Suprapubic skin (tissue), 4 donors: ENCODE measurements at places on chromosomes 13 and 19. TPM values are rescaled to one million over a fixed set of nuclear protein-coding genes. Genes with fewer than 3 reads are reported as not detected.

DNA sequence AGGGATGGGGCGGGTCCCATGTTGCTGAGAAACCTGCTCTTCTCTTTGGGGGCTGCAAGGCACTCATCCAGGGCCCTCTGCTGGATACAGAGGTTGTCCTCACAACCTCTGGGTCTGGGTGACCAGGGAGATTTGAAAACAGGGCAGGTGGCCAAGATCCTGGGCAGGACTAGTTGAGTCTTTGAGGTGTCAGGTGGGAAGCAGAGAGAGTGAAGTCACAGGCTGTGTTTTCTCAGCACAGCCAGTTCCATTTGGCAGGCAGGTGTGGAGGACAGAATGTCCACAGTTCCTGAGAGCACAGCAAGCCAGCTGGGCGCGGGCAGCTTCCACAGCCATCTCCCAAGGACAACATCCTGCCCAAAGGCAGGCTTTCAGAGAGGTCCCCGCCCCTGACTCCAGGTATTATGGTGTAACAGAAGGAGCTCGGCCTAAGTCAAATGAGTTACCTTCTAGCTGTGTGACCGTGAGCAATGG is 118.8 kb downstream of the NUFIP1 start:
- H3K27ac ChIP-seq = no peak overlapping the region
- no peaks in the 10 kb centered on the region for H3K4me1 ChIP-seq
- H3K36me3 ChIP-seq = no peaks in the 10 kb centered on the region
- no peak overlapping the region for H3K4me3 ChIP-seq
- no peak for DNase-seq
- H3K27me3 ChIP-seq = peaks cover 6% of the 10 kb centered on the region

DNA sequence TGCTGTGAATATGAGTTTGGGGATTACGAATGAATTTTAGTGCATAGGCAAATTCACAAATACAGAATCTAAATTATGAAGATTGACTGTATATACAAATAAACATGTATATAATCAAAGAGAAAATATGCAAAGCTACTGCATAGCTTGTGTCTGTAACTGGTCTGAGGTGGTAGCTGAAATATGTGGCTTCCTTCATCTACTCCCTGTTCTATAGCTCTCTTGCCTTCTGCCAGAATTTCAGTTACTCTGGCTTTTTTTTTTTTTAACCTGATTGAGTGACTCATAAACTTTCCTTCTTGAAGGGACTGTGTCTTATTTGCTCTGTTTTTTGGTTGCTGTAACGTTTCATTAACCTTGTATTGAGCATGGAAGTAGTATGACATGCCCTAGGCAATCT is 26.6 kb downstream of the DNAJC3 start:
- no peaks in the 10 kb centered on the region for H3K27me3 ChIP-seq
- no peak for DNase-seq
- no peak overlapping the region for H3K27ac ChIP-seq
- peaks cover 6% of the 10 kb centered on the region for H3K36me3 ChIP-seq

GRCh38 chr13:33289966-33290365 is 4.4 kb upstream of the STARD13 start:
- H3K27me3 ChIP-seq = no peaks in the 10 kb centered on the region
- no peak for DNase-seq
- peaks cover 19% of the 10 kb centered on the region for H3K4me1 ChIP-seq
- no peak overlapping the region for H3K4me3 ChIP-seq
- H3K27ac ChIP-seq = no peak overlapping the region
- no peaks in the 10 kb centered on the region for H3K36me3 ChIP-seq

DNA sequence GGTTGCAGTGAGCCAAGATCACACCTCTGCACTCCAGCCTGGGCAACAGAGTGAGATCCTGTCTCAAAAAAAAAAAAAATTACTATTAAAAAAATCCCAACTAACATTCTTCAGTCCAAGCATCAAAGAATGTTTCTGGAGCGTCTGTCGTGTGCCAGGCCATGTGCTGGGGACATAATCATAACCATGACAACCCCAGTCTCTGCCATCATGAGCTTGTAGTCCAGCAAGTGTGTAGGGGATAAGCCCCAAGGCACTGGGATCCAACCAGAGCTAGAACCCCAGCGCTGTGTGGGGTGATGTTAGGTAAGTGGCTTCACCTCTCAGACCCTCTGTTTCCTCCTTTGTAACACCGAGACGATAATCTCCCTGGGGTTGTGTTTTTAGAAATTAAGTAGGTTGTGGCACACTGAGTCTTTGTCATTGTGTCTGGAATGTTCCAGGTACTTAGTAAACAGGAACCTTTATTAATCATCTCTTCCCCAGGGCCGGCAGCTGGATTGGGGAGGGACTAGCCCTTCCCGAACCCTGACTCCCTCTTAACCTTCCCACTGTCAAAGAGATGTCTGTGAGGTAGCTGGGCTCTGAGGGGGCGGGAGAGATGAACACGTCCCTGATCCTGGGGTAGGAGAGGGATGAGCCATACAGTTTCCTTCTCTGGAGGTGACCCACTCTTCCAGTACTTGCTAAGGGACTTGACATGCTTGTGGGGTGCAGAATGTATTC is 5.2 kb downstream of the ITPKC start:
- peak overlapping the region; percentile 97 for H3K27ac ChIP-seq
- no peaks in the 10 kb centered on the region for H3K27me3 ChIP-seq
- peaks cover 40% of the 10 kb centered on the region for H3K4me1 ChIP-seq

DNA sequence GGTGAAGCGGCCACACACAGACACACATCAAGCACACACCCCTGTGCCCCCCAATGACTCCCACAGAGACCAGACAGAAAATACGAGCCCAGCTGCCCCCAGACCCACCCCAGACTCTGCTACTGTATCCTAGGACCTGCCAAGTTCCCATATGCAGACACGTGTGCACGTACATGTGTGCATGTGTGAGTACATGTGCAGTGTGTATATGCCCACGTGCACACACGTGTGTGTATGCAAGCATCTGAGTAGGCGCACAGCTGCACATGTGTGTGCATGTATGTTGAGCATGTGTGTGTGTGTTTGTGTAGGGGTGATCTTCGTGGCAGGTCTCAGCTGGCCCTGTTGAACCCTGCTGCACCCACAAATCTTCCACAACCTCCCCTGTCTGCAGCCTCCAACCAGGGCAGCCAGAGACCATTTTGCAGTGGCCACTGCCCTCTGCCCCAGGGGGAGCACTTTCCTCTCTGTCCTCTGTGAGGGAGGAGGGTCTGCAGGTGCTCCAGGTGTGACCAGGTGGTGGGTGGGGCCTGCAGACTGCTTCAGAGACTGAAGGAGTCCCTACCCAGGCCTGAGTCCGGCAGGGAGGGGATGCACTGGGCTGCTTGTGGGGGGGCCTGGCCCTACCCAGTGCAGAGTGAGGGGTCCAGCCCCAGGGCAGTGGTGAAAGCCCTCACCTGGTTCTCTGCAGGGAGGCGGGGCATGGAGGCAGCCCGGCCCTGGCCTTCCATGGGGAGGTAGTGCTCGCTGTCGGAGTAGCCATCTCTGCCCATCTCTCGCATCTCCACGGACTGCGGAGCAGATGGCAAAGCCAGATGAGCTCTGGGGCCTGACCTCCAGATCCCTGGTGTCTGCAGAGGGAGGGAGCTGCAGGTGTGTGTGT is 61.5 kb downstream of the IER2 start:
- H3K27me3 ChIP-seq = no peaks in the 10 kb centered on the region
- H3K27ac ChIP-seq = no peak overlapping the region
- peaks cover 12% of the 10 kb centered on the region for H3K4me1 ChIP-seq
- DNase-seq = no peak

DNA sequence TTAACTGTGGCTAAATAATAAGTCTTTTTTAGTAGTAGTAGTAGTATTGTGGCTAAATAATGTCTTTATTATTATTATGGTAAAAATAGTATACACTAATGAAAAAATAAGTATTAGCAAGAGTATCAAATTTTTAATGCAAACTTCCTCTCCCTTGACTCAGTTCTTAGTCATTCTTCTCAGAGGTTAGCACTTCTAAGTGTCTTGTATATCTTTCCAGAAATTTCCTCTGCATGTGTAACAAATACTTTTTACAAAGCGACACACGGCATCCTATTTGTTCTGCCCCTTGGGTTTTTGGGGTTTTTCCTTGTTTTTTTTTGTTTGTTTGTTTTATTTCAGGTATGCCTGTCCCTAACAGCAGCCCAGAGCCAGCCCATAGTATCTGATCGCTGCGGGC is 20.9 kb downstream of the SIN3B start:
- no peak overlapping the region for H3K4me3 ChIP-seq
- H3K27me3 ChIP-seq = no peaks in the 10 kb centered on the region
- H3K36me3 ChIP-seq = peaks cover 98% of the 10 kb centered on the region
- no peak for DNase-seq
- no peaks in the 10 kb centered on the region for H3K4me1 ChIP-seq
- no peak overlapping the region for H3K27ac ChIP-seq

DNA sequence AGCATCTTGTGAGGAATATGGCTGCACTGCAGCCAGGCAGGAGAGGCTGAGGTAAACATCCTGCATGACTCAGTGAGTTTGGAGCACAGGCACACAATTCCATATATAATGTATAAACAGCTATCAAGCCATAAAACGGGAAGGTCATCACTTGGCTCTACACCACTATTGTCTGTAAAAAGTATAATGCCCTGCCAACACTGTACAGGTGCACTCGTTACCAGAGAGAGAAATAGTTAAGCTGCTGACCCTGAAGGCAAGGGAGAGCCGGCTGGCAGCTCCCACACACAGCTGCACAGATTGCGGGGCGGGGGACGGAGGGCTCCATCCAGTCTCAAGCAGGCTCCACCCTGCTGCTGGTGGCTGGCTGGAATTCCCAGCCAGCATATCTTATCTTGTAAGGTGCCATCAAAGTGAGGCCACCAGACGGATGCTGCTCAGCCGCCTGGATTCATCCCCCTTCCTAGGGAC is 668.1 kb downstream of the SLITRK5 start:
- H3K4me1 ChIP-seq = no peaks in the 10 kb centered on the region
- H3K4me3 ChIP-seq = no peak overlapping the region
- no peak for DNase-seq
- H3K27ac ChIP-seq = no peak overlapping the region
- no peaks in the 10 kb centered on the region for H3K27me3 ChIP-seq
- no peaks in the 10 kb centered on the region for H3K36me3 ChIP-seq

GRCh38 chr13:47437406-47437805 is 540.6 kb upstream of the HTR2A start:
- H3K36me3 ChIP-seq = no peaks in the 10 kb centered on the region
- no peaks in the 10 kb centered on the region for H3K4me1 ChIP-seq
- no peak for DNase-seq
- H3K27ac ChIP-seq = no peak overlapping the region

DNA sequence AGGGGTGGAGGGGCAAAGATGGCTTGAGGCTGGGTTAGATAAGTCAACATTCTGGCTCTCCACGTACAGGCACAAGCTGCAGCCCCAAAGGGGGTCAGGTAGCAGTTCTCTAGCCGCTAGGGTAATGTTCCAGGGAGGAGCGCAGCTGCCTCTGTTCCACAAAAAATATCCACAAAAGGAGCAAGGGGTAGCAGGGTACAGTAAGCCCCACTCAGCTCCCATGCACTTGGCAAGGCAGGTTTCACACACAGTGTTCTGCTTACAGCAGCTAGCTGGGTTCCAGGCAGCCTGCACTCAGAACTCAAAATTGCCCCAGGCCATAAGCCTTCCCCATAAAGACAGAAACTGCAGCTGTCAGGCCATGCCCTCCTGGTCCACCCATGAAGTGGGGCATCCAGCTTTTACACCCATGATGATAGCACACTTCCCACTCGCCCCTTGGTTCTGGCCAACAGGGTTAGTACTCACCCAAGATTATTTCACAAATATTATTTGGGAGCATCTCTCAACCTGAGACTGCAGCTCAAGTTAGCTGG is 130.0 kb downstream of the CYSLTR2 start:
- H3K27me3 ChIP-seq = no peaks in the 10 kb centered on the region
- H3K36me3 ChIP-seq = no peaks in the 10 kb centered on the region
- peaks cover 4% of the 10 kb centered on the region for H3K4me1 ChIP-seq
- H3K4me3 ChIP-seq = no peak overlapping the region

- no peak overlapping the region for H3K27ac ChIP-seq
- H3K4me3 ChIP-seq = no peak overlapping the region
- H3K36me3 ChIP-seq = no peaks in the 10 kb centered on the region
- no peak for DNase-seq
- H3K4me1 ChIP-seq = peaks cover 10% of the 10 kb centered on the region
Observed at GRCh38 chr13:104980586-104980985, 1554.9 kb downstream of the EFNB2 start.

- DNase-seq = no peak
- no peak overlapping the region for H3K27ac ChIP-seq
- H3K4me1 ChIP-seq = no peaks in the 10 kb centered on the region
- H3K4me3 ChIP-seq = no peak overlapping the region
Observed at GRCh38 chr13:84686458-84686857, 804.2 kb upstream of the SLITRK1 start.

DNA sequence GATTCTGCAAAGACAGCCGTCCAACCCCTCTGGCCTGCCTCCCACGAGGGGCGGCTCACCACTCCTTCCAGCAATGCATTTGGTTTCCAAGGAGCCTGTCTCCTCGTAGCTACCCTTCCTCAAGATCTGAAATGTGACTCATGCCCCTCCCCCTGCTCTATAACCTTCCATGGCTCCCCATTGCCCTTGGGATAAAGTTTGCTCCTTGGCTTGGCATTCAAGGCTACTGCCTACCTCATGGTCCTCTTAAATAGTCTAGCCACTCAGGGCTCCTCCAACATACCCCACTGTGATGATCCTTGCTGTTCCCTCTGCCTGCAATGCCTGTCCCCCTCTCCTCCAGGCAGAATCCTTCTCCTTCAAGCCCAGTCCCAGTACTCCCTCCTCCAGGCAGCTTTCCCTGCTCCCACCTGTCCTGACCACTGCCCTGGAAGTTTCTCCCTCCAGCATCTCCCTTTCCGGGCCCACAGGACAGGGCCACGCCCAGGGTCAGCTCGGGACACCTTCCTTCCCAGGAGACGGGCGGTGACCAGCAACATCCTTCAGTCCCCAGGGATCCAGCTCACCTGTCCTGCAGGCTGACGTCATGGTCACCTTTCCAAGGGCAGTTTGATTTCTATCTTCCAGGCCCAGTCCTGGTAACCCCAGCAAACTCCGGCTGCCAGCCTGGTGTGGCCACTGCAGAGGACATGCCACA is 19.2 kb upstream of the SEMA6B start:
- H3K27me3 ChIP-seq = peaks cover 75% of the 10 kb centered on the region
- H3K4me1 ChIP-seq = peaks cover 25% of the 10 kb centered on the region
- H3K4me3 ChIP-seq = no peak overlapping the region
- DNase-seq = no peak
- H3K27ac ChIP-seq = no peak overlapping the region

GRCh38 chr19:51201712-51202111 is 23.2 kb upstream of the CD33 start:
- no peak overlapping the region for H3K27ac ChIP-seq
- H3K36me3 ChIP-seq = no peaks in the 10 kb centered on the region
- no peak for DNase-seq
- no peaks in the 10 kb centered on the region for H3K4me1 ChIP-seq
- no peak overlapping the region for H3K4me3 ChIP-seq
- H3K27me3 ChIP-seq = peaks cover 32% of the 10 kb centered on the region

- peak; percentile 44 for DNase-seq
- H3K27me3 ChIP-seq = no peaks in the 10 kb centered on the region
- peaks cover 28% of the 10 kb centered on the region for H3K36me3 ChIP-seq
- no peak overlapping the region for H3K27ac ChIP-seq
- H3K4me3 ChIP-seq = no peak overlapping the region
Observed at GRCh38 chr19:33464010-33464732, 57.4 kb downstream of the PEPD start.

GRCh38 chr13:102977471-102977870 is 88.7 kb downstream of the SLC10A2 start:
- no peaks in the 10 kb centered on the region for H3K27me3 ChIP-seq
- no peaks in the 10 kb centered on the region for H3K4me1 ChIP-seq
- H3K4me3 ChIP-seq = no peak overlapping the region
- H3K36me3 ChIP-seq = no peaks in the 10 kb centered on the region

Gene ZNF468
- total RNA-seq = 18.0 TPM

Gene CYP4F3
- total RNA-seq = 11.7 TPM

Gene CEACAM7
- total RNA-seq = 5.2 TPM

Gene GNA15
- 70.3 TPM for total RNA-seq

Gene TUBB4A
- total RNA-seq = 2.1 TPM

Gene NRTN
- 6.1 TPM for total RNA-seq

Gene PRR36
- 0.26 TPM for total RNA-seq

Gene RASGRP4
- 0.91 TPM for total RNA-seq

Gene ZNF525
- total RNA-seq = 48.2 TPM

Gene MZT1
- total RNA-seq = 5.3 TPM
